Stimulated activated naive CD8-positive, alpha-beta T cell treated with anti-CD3 and anti-CD28 coated beads, Interleukin-15, Interleukin-2, amounts not matched to agents 100 U/mL and 50 U/mL, for 24 hours (primary cell): ENCODE measurements at places on chromosomes 12 and 14.

DNA sequence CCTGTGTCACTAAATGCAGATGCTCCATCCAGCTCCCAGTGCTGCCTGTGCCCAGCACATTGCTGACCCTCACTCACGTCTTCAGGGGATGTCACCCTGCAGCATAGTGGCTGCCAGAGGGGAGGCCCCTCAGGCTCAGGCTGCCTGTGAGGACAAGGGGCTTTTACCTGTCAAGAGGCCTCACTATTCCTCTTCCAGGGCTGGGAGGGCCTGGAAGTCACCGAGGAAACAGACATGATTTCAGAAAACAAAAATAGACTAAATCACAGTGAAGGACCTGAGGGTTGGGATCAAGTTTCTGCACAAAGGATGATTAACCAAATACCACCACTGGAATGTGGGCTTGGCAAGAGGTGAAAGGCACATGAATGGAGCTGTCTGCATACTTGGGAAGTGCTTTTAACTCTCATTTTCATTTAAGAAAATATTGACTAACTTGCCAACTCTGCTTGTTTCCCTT is 1202.3 kb downstream of the BCL11B start:
- DNase-seq, result no peak

- no peak for DNase-seq
Observed at GRCh38 chr12:57889500-57889989, 43.0 kb upstream of the CTDSP2 start.

DNA sequence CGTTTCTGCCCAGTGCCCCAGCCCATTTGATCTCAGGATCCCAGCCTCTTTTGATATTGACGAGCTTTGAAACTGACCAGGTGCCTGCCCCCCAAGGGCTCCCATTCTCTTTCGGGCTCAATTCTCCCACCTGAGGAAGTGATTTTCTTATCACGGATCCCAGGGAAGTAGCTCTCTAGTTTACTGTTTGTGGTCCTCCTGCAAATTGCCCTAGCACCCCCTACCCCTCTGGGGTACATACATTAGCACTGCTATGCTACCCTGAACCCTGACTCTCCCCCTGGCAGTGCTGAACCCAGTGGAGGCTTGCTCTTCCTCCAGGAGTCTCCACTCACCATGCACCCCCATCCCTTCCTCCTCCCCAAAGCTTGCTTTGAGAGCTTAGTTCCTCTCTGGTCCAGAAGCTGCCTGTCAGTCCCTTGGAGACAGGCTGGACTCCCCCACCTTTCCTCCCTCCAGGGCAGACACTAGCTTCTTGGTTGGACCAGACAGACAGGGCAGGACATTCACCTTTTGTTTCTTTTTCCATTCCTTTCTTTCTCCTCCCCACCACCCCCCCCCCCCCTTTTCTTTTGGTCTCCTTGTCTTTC is 4.4 kb upstream of the TBX3 start:
- DNase-seq, result no peak

DNA sequence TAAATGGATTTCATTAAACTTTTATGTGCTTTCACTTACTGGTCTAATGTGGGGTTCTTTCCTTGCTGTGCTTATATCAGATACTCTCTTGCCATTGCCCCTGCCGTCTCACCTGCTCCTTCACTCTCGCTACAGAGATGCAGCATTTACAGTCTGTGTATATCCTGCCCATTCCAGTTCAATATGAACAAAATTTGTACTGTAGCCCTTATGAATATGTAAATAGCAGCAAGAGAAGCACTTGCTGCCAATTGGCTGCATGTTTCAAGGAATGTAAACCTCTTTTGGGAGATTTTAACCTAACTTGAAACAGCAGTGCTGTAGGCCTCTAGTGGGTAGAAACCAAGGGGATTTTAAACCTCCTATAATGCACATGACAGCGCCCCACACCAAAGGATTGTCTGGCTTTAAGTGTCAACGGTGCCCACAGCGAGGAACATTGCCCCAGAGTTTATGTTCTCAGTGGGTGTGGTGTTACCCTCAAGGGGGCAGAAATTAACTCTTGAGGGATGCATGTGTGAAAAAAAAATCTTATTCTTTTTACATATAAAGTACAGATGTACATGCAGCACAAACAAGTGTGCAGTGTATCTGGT is 19.1 kb downstream of the PCNX1 start:
- DNase-seq, result no peak

DNA sequence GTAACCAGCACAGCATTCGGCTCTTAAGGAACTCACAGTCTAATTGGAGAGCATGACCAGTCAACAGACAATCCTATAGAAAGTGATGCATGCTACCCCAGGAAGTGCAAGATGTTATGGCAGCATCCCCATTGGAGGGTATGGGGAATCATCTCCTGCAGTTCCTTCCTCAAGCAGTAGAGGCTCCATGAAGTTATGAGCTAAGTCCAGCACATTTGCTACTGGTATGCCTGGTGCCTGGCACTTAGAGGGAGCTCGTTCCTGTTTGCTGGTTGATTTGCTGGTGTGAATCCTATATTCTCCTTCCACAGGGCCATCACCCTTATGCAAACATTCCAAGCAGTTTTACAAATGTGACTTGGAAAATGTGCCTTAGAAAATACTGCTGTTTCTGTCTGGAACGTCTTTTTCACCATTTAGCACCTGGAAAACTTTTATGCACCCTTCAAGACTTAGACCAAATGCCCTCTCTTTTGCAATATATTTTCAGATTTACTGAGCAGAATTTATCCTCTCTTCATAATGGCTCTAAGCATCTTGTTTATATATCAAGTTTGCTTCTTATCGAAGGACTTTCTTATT is 136.1 kb upstream of the WSCD2 start:
- peak; percentile 5 for DNase-seq

GRCh38 chr12:46555406-46555852 is 182.9 kb upstream of the SLC38A2 start:
- DNase-seq, result no peak

- DNase-seq, result no peak
Observed at GRCh38 chr14:52154992-52155650, 86.3 kb upstream of the NID2 start.

GRCh38 chr12:3200032-3200617 is 122.9 kb downstream of the TSPAN9 start:
- peak; percentile 19 for DNase-seq

GRCh38 chr14:39109893-39110715 is 4.0 kb upstream of the GEMIN2 start:
- DNase-seq, result no peak

DNA sequence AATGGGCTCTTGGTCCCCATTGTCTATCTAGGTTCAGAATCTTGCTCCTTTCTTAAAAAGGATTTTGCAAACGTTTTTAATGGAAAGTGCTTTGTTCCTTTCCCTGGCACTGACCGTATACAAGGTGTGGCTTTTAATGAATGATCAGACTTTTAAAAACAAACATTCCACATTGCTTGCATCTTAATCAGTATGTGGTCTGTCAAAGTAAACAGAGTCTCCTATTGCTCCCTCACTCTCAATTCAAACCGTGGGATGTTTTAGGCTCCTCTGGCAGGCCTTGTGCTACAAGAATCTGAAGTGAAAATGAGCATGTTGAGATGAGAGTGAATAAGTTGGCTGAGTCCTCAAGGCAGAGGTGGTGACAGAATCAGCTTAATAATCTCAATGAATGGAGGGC is 107.0 kb downstream of the VRK1 start:
- no peak for DNase-seq

- no peak for DNase-seq
Observed at GRCh38 chr12:87991483-87991882, 37.7 kb downstream of the C12orf50 start.

DNA sequence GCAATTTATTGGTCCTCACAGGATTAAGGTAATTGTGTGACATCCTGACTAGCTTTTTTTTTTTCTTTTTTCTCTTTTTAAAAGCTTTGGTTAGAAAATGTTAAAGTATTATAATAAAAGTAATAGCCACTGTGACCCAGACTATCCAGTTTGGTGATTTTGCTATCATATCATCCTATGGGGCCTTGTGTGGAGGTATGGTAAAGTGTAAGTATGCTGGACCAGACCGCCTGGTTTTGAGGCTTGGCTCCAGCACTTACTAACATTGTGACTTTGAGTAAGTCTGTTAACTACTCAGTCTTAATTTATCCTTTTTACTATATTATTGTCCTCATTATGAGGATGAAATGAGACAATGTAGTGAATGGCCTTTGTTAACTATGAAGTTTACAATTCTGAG is 15.5 kb downstream of the EID3 start:
- DNase-seq, result no peak
